NAMALWA (cell line): ENCODE measurements at places on chromosomes 5 and 9.

- no peak for DNase-seq
These were observed 497.9 kb downstream of the SEMA5A start for GRCh38 chr5:9047932-9048331.

GRCh38 chr9:109776391-109776790, 3.6 kb upstream of the PALM2AKAP2 start:
- no peak for DNase-seq

DNA sequence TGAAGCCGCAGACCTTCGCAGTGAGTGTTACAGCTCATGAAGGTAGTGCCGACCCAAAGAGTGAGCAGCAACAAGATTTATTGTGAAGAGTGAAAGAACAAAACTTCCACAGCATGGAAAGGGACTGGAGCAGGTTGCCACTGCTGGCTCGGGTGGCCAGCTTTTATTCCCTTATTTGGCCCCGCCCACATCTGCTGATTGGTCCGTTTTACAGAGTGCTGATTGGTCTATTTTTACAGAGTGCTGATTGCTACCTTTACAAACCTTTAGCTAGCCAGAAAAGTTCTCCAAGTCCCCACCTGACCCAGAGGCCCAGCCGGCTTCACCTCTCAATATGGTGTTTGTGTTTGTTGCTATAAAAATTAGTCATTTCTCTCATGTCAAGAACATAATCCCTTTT, 49.7 kb downstream of the RECK start:
- DNase-seq = peak; percentile 6

DNA sequence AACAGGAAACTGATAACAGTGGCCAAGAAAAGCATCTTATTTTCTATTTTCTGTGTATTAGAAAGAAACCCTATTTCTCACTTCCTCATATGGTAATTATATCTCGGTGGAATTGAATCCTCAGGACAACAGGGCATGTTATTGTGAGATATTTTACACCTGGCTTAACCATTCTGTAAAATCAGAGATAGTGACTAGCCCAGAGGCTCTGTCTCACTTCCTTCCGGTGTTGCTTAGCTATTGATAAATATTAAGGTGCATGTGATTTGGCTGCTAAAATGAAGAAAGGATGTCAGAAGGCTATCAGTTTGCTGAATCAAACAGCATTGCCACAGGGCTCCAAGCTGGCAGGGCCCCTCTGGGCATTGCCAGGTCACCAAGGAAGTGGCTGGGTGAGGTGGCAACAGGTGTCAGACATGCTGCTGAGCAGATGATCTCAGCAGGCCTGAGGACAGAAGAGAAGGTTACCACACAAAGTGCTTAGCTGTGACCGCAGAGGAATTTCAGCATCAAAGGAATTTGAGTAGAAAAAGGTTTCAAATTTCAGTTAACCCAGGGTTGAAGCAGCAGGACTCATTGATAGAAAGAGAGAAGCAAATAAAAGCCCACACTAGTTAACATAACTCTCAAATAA, 330.7 kb downstream of the PDE4D start:
- DNase-seq = peak; percentile 65

DNA sequence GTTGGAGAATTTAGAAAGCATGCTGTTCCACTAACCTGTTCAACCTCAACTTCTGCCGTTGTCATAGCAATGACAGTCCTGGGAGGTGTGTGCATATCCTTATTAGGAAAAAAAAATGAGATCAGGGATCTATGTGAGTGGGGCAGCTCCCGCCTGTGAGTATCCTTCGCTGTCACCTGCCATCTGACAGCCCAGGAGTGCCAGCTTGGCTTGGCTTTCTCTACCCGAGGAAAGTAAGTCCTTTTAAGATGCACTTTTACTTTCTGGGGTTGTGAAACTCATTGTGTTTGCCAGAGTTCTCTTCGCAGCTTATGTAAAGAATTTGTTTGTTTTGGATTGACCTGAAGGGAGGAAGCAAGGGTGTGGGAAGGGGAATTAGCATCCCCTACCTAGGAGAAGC, 21.8 kb downstream of the PCDHAC2 start:
- DNase-seq = no peak

DNA sequence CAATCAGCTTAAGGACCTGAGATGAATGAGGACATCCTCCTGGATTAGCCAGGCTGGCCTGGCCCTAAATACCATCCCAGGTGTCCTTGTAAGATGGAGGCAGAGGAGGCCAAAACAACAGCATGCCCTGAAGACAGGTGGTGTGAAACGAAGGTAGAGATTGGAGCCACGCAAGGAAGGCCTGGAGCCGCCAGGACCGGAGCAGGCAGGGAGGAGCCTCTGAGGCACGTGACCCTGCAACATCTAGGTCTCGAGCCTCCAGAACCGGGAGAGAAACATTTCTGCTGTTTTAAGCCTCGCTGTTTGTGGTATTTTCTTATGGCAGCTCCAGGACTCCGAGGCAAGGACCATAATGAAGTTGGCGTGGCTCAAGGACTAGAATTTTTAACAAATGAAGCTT, 9.7 kb upstream of the COL5A1 start:
- DNase-seq = no peak

GRCh38 chr5:88727705-88728313, 155.2 kb downstream of the MEF2C start:
- peak; percentile 60 for DNase-seq

GRCh38 chr5:553874-554273, 29.6 kb upstream of the SLC9A3 start:
- DNase-seq = peak; percentile 57

GRCh38 chr5:11324521-11325289, 563.7 kb upstream of the DAP start:
- DNase-seq = no peak

GRCh38 chr5:42337607-42338006, 85.6 kb upstream of the GHR start:
- DNase-seq = no peak

- DNase-seq = peak; percentile 78
These were observed 14.4 kb upstream of the SCGB3A1 start for GRCh38 chr5:180605554-180606214.

- peak; percentile 70 for DNase-seq
These were observed at the start of gene RAPGEF1 for GRCh38 chr9:131739959-131740648. Gene RAPGEF1 (minus strand): TSS chr9:131740076. CDS start chr9:131739830, 246 bp downstream.

- DNase-seq = no peak
These were observed 31.4 kb downstream of the SLC12A7 start for GRCh38 chr5:1080432-1080831.

GRCh38 chr5:159781626-159782157, 134.6 kb upstream of the ADRA1B start:
- no peak for DNase-seq

GRCh38 chr9:88775559-88775958, 215.7 kb upstream of the S1PR3 start:
- DNase-seq = no peak

GRCh38 chr9:69134412-69134811, 39.7 kb upstream of the TJP2 start:
- no peak for DNase-seq
